ENCODE measurements at places on chromosomes 3 and 15.

DNA sequence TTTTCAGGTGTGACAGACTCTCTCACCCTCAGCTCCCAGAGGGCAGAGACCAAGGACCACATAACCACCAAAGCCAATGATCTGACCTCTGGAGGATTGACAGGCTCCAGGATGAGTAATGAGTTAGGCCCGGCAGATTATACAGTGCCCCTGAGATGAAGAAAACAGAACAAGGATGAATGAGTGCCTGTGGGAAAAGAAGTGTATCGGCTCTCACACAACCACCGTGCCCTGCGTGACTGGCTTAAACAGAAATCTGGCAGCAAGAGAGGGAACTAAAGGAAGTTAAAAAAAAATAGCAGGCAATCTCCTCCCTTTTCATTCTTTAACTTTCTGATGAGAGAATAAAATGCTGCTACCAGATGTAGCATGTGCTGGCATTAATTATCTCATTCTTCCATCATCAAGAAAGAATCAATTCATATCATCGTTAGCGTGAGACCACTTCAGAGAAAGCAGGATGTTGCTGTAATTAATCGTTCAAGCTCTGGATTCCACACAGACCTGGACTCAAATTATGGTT is 227.5 kb upstream of the COL8A1 start:
- no peak for DNase-seq

- DNase-seq, result no peak
Measured at GRCh38 chr3:195041871-195042742, 228.9 kb downstream of the XXYLT1 start.

DNA sequence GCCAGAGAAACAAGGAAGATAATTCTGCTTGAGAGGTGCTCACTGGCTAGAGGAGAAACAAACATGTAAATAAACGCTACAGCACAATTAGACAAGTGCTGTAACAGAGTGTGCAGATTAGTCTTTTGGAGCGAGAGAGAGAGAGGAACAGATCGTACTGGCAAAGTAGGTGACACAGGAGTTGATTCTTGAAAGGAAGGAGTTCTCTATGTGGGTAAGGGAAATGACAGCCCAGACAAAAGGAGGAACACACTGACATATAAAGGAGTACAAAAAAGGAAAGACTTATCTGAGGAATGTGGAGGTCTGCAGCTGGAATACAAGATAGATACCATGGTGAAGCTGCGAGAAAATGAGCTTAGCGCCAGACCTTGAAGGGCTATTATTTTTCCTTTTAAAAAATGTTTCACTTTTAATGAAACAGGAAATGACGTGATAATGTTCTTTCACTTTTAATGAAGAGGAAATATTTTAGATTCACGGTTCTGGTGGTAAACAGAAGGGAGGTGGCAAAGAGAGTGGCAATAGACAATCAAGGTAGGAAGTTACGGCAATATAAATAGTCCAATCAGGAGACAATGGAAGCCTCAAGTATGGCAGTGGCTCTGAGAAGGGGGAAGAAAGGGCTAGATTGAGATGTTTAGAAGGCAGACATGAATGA is 202.9 kb downstream of the VPS13C start:
- no peak for DNase-seq

GRCh38 chr3:12954891-12955650 is 113.7 kb upstream of the RPL32 start:
- DNase-seq, result no peak

- no peak for DNase-seq
Measured at GRCh38 chr15:48522911-48523310, 122.6 kb downstream of the FBN1 start.

GRCh38 chr3:183781246-183781645 is 44.1 kb downstream of the MAP6D1 start:
- DNase-seq, result no peak

DNA sequence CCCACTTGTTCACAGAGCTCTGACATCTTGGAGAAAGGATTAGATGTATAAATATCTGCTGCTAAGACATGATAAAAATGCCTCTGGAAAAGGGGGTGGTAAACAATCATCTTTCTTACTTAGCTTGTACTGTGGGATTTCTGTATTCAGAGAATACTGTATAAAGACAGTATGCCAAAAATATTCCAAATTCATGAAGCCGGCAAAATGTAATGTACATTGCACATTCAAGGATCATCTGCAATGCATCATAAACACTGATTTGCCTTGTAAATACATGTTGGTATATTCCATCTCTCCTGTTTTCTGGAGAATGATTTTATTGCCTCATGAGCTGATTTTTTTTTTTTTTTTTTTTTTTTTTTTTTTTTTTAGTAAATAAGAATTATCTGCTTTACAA is 355.3 kb downstream of the ROBO1 start:
- no peak for DNase-seq

- no peak for DNase-seq
Measured at GRCh38 chr15:39889601-39890000, 30.5 kb downstream of the GPR176 start.

- DNase-seq, result no peak
Measured at GRCh38 chr3:1190569-1190968, 97.7 kb downstream of the CNTN6 start.

GRCh38 chr3:139394116-139394515 is 4.7 kb upstream of the COPB2 start:
- DNase-seq, result no peak

DNA sequence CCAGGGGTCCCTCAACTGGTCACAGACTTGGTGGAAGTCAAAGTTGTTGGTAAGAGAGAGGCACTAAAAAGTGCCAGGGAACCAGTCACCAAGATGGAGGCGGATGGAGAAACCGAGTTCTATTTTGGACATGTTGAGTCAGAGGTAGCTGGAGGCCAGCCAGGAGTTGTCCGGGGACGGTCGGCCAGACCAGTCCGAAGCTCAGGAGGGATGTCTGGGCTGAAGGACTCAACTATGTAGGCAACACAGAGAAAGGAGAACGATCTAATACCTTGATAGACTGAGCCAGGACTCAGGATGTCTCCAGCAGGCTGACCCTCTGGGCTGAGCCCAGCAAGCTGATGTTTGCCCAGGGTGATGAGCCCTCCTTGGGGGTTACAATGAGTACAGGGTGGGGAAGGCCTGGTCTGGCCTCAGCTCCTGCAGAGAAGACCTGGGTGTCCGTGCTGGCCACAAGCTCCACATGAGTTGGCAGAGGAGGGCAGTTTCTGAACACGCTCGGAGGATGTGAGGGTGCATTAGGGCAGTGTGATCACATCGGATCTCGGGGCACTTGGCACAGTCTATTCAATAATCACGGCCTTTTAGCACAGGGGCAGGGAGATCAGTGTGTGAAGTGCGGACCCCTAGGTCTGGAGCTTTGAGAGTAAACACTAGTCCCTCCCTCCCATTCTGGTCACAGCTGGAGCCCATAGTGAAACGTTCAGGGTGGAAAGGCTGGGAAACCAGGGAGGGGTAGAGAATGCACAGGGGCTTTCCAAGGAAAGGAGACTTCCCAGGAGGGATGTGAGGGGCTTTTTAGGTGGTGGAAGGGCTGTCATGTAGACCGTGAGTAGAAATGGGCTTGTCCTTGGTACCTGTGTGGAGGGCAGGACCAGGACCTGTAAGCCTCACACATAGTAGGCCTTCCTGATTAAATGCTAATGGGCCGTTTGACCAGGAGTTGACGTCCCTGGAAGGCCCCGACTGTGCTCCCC is 111.9 kb downstream of the ETFA start:
- no peak for DNase-seq

DNA sequence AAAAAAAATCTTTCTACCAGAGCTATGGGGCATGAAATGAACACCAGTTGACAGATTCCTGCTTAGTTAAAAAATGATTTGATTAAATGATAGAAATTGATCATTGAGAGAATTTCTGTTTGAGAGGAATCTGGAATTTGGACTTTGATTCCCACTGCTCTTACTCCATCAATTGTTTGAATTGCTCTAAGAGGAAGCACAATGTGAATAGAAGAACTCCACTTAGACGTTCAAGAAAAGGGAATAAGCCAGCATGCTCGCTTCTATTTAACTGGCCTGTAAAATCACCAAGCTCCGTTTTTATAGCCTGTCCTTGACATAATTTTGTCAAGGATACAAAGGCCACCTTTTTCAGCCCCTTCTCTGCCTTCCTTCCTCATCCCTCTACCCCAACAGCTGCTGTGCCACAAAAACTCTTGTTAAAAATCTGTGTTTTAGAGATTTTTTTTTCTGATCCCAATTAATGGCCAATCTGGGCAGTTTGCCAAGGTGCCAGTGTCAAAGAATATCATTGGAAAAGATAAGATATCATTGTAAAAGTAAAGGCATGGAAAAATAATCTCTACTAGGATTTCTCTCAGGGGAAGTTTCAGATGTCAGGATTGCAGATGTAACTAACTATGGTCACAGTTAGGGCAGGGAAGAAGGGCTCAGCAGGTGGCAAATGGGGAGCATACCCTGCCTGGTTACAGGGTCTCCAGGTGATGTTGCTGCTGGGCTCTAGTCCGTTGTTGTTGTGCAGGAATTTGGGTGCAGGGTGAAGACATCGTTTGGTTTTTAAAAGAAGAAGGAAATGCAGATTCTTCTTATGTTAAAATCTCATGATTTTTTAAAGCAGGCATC is 301.8 kb upstream of the PDZRN3 start:
- DNase-seq, result no peak

GRCh38 chr3:16596352-16597032 is 8.7 kb downstream of the DAZL start:
- DNase-seq, result no peak

- no peak for DNase-seq
Measured at GRCh38 chr3:31908391-31909097, 72.5 kb downstream of the OSBPL10 start.

GRCh38 chr3:125433611-125434041 is 58.5 kb upstream of the ZNF148 start:
- DNase-seq, result no peak

DNA sequence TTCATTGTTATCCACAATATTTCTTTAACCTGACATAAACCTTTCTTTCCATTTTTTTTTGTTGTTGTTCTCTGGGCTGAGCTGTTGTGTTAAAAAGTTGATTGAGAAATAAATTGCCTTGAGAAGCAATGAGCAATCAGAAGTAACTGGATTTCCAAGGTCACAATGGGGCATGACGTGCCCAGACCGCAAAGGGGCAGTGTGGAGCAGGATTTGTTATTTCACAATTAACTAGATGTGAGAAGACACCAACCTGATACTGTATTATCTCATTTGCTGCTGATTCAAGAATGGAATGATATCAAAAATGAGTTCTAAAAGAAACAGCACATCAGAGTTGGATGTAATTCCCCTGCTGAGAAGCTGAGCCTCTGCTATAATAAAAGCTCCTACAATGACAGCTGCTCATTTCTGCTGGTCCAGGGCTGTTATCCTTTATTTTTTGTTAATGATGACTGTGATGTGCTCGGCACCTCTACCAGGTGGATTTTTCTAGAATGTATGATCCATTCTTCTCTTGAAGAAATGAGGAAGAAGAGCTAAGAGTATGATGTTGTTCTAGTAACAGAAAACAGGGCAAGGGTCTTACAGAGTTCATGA is 28.1 kb downstream of the CPNE4 start:
- DNase-seq, result no peak

- DNase-seq, result no peak
Measured at GRCh38 chr3:146432066-146432465, 37.3 kb downstream of the PLSCR2 start.

DNA sequence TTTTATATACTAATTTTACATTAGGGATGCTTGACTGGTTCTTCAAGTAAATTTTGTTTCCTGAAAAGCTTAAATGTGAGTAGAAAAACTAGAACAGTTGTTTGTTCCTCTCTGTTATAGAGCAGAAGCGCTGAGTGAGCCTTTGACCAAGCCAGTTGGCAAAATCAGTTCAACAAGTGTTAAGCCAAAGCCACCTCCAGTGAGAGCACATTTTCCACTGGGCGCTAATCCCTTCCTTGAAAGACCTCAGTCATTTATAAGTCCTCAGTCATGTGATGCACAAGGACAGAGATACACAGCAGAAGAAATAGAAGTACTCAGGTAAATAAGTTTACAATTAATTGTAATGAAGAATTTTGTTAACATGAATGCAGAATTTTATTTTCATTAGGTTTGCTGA is 14.6 kb downstream of the CAPN7 start:
- DNase-seq, result no peak

GRCh38 chr3:119175872-119176756 is 2.7 kb downstream of the UPK1B start:
- no peak for DNase-seq

- no peak for DNase-seq
Measured at GRCh38 chr3:139564294-139564861, 24.8 kb upstream of the RBP1 start.

- peak; percentile 30 for DNase-seq
Measured at GRCh38 chr3:171460725-171461524, 720 bp upstream of the TNIK start.

DNA sequence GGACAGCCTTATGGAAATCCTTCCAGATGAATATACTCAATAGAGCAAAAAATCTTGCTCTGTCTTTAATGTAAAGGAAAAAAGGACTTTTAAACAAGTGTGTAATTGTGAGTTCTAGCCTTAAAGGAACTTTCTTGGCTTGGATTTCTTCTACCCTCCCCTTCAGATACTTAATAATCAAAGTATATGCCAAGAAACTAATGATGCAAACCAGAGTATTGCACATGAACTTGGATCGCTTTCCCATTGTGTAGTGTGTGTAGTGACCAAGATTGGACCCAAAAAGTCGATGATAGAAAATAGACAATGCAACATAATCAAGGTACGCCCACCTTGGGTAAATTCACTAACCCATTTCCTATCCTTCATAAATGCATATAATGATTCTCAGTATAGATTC is 123.8 kb downstream of the TIGIT start:
- DNase-seq, result no peak

- no peak for DNase-seq
Measured at GRCh38 chr3:7506606-7507180, 645.8 kb downstream of the GRM7 start.

DNA sequence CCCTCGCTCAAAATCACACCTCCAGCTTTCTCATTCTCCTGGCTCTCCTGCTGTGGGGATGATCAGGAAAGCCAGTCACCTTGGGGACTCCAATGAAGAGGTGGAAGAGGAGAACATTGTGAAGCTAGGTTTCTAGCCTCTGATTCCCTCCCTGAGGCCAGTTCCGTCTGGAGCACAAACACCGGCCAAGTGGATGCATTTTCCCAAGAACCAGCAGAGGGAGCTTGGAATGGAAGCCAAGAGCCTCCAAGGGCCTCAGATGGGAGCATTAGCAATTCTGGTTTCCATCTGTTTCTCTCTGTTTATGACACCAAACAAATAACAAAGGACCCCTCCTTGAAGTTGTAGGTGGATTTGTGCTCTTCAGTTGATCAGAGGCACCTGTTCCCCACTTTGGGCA is 40.6 kb upstream of the NMNAT3 start:
- DNase-seq, result no peak

GRCh38 chr3:183438735-183439134 is 10.3 kb upstream of the MCF2L2 start:
- DNase-seq, result no peak

GRCh38 chr15:63076714-63077046 is 34.1 kb downstream of the TPM1 start:
- DNase-seq, result no peak

DNA sequence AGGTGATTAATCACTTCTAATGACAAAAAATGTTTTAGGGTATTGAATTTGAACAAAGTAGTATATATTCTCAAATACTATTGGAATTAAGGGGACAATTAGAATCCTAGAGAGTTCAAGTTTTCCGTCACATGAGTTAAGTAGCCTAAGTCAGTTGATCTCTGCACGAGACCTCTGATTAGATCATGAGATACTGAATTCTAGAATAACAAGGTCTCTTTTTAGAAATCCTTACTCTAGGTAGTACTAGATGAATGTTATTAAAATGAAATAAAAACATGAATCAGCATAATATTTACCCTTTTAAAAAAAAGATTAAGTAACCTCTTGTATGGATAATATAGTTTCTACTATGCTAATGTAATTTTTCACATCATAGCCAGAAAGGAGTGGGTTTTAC is 43.4 kb downstream of the MYO5A start:
- DNase-seq, result no peak

- DNase-seq, result no peak
Measured at GRCh38 chr3:141184430-141184829, 47.2 kb upstream of the PXYLP1 start.

Data from stimulated activated CD4-positive, alpha-beta T cell treated with anti-CD3 and anti-CD28 coated beads, Interleukin-12 subunit alpha, Interleukin-12 subunit beta, amount 100 ng/mL, for 4 hours (primary cell).